ENCODE measurements at places on chromosomes 4 and X.

- no peak for DNase-seq
Measured at GRCh38 chr4:1748465-1748995, 27.2 kb downstream of the TACC3 start.

DNA sequence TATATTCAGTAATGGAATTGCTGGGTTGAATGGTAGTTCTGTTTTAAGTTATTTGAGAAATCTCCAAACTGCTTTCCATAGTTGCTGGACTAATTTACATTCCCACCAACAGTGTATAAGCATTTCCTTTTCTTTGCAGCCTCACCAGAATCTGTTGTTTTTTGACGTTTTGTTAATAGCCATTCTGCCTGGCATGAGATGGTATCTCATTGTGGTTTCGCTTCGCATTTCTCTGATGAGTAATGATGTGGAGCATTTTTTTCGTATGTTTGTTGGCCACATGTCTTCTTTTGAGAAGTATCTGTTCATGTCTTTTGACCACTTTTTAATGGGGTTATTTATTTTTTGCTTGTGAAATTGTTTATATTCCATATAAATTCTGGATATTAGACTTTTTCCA lies 13.6 kb upstream of the MAGED4B start:
- no peak for DNase-seq

- no peak for DNase-seq
Measured at GRCh38 chr4:115113506-115114106, at the start of gene NDST4. TSS of gene NDST4 (minus strand) at chr4:115113620. CDS start at chr4:115077036, 36,584 bp downstream.

DNA sequence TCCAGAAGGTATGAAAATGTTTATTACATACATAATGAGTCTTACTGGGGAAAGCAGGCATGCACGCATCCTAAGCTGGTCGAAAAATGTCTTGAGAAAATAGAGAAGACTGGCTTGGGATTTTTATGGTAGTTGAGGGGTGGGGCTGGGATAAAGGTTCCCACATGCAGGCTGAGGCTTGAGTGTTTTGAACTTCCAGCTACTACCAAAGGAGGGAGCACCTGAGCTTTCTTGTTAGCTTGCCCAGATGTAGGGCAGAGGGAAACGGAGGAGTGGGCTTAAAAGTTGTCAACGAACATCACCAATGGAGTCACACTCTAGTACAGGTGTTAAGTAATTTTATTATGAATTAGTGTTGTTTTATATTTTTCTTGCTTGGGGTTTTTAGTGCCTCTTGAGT lies 39.6 kb upstream of the SRPX start:
- no peak for DNase-seq

DNA sequence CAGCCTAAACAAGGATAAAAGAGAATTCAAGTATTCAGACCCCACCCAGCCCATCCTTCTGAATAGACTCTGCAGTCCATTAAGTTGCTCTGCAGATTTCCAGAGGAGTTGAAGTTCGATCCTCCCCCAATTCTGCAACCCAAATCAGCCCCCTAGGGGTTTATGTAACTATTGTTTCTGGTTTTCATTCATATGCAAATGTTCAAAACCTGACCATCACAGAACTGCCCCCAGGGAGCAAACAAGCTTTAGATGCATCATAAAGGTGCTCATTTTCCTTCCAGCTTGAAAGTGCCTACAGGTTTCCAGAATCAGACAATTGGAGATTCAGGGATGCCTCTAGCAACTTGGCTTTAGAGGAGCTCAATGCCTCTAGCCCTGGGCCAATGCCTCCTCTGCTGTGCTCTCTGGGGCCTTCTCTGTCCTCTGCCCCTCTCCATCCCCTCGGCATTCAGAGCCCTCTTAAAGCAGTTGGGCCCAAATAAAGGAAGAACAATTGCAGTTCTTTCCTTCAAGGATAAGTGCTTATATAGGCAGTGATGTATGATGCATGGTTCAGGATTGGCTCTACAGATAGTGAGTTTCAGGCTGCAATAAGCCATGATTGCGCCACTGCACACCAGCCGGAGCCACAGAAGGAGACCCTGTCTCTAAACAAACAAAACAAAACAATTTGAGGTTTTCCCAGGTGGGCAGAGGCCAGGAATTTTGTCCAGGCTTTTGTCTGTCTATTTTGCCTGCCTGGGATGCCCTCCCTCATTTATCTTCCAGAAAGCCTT lies 23.5 kb upstream of the SPINK2 start:
- DNase-seq: no peak

- DNase-seq: no peak
Measured at GRCh38 chr4:187176261-187176910, 452.7 kb upstream of the FAT1 start.

DNA sequence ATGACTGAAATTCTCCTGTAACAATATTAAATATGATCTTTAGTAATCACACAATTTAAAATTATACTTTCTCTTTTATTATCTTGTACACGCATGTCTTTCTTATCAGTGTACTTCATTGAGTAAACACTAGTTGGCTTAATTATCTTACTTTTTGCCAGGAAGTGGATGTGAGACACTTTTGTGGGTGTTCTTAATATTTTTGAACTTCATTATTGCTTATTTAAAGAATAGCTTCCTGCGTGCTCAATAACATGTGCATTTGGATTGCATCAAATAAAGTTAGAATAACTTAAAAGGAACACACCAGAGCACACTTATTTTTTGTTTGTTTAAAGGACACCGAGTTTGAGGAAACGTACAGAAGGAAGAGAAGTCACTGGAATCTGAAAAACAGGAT lies 128.5 kb upstream of the VEGFC start:
- DNase-seq: no peak

DNA sequence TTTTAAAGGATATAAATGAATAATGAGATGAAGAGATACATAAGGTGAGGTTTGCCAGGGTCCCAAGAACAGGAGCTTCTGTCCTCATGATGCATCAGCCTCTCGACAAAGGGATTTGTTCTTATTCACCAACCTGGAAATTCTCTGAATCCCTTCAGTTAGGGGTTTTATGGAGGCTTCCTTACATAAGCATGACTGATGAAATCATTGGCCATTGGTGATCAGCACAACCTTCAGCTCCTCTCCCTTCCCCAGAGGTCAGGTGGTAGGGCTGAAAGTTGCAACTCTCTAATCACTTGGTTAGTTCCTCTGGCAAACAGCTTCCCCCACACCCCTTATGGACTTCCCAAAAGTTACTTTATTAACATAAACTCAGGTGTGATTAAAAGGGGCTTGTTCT lies 222.0 kb downstream of the SPRY1 start:
- DNase-seq: no peak

GRCh38 chr4:168586926-168587325 lies 90.1 kb downstream of the PALLD start:
- no peak for DNase-seq

DNA sequence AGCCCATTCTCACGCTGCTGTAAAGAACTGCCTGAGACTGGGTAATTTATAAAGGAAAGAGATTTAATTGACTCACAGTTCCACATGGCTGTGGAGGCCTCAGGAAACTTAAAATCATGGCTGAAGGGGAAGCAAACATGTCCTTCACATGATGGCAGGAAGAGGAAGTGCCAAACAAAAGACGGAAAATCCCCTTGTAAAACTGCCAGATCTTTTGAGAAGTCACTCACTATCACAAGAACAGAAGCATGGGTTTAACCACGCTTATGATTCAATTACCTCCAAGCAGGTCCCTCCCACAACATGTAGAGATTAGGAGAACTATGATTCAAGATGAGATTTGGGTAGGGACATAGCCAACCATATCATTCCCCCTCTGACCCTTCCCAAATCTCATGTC lies 335.5 kb downstream of the IL15 start:
- DNase-seq: no peak

DNA sequence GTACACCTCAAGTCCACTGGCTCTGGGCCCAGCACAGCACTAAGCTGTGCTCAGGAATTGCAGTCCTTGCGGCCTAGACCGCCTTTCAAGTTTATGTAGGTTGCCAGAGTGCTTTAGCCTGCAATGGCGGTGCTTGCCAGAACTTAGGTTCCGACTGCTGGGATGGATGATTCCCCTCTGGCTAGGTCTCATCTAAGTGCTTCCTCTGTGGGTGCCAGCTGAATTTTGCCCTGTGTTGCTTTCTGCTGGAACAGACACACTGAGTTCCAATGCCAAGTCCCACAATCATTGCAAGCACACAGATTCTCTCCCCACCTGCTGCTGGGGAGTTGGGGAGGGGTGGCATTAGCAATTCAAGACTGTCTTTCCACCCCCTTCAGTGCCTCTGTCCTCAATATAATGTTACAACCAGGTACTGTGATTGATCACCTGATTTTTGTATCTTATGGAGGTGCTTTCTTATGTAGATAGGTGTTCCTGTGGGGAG lies 129.5 kb downstream of the GRID2 start:
- no peak for DNase-seq

DNA sequence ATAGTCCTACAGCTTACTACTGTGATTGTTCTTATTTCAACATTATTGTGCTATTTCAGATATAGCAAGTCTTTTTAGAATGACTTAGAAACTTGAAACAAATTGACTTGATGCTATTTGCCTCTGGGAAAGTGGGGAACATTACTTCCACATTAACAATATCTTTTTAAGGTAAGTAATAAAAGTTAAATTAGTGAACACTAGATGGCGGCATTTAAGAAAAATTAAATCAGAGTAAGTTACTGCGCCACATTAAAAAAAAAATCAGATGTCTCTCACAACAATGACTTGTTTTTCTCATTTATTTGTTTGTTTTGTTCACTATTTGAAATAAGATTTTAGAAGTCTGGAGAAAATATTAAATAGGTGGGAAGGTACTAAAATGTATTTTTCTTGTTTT lies 1026.9 kb upstream of the SLIT2 start:
- no peak for DNase-seq

GRCh38 chr4:87982446-87983010 lies 7.0 kb downstream of the SPP1 start:
- no peak for DNase-seq

GRCh38 chrX:136549226-136549625 lies 17.2 kb downstream of the VGLL1 start:
- no peak for DNase-seq

GRCh38 chr4:183624548-183624947 lies 34.4 kb downstream of the RWDD4 start:
- DNase-seq: no peak

- no peak for DNase-seq
Measured at GRCh38 chr4:8326206-8326605, 56.7 kb downstream of the HTRA3 start.

DNA sequence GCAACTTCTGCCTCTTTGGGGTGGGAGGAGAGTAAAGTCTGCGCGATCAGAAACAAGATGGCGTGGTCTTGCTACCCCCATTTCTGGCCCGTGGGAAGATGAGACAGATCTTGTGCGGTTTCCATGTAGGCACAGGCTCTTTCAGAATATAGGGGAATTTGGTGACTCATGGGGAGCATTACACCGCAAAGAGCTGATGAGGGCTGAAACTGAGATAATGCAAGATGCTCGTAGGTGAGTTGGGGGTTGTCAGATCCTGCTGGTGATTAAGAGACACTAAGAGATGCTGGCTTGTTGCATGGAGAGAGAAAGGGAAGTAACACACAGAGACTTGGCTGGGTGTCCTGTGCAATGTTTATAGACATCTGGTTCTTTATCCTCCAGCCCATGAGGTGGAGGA lies 1.5 kb downstream of the EVC start:
- DNase-seq: no peak

DNA sequence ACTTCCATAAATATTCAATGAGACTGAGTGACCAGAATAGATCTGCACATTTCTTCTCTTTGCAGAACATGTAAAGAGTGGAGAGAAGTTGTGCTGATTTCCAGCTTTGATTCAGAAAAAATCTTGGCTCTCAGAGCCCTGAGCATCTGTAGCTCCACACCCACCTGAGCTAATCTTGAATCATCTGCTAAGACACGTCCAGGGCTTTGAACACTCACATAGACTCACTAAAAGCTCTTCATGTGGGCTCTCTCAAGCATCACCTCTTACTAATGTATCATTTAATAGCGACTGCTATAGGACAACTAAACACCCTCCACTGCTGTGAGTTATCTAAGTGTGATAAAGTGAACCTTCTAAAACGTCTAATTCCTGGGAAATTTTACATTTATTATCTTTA lies 147.7 kb upstream of the GRIA3 start:
- no peak for DNase-seq

DNA sequence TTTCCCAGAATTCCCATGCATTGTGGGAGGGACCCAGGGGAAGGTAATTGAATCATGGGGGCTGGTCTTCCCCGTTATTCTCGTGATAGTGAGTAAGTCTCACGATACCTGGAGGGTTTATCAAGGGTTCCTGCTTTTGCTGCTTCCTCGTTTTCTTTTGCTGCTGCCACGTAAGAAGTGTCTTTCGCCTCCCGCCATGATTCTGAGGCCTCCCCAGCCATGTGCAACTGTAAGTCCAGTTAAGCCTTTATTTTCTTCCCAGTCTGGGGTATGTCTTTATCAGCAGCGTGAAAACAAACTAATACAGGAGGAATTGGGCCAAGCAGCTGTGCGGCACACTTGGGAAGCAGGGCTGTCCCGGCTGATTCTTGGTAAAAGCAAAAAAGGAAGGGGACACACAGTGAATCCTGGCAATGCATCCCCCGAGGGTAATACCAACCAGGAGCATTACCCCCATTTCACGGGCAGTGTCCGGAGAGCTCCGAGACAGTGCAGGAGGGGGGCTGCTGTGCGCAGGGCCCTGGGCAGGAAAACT lies 185.7 kb downstream of the AFAP1 start:
- no peak for DNase-seq

- no peak for DNase-seq
Measured at GRCh38 chr4:112702892-112703291, 65.9 kb downstream of the LARP7 start.

- DNase-seq: no peak
Measured at GRCh38 chr4:12118651-12119213, 690.0 kb upstream of the HS3ST1 start.

GRCh38 chr4:67779631-67780030 lies 25.4 kb upstream of the GNRHR start:
- DNase-seq: no peak

DNA sequence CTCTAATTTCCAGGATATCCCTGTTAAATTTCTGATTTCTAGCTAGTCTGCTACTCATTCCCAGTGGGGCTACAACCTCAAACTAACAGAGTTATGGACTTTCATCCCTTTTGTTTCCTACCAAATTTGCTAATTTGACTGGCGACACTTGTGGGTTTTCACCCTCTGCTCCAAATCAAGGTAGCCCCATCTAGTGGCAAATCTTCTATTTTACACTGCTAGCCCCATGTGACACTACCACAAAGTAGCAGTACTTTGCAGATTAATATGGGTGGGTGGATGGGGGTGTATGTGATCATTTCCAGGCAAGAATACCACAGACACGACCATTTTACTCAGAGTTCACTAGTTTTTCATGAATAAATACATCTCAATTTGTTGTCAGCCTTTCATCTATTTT lies 150.3 kb downstream of the MSL3 start:
- no peak for DNase-seq

GRCh38 chr4:152278505-152279233 lies 257.2 kb downstream of the FBXW7 start:
- no peak for DNase-seq

DNA sequence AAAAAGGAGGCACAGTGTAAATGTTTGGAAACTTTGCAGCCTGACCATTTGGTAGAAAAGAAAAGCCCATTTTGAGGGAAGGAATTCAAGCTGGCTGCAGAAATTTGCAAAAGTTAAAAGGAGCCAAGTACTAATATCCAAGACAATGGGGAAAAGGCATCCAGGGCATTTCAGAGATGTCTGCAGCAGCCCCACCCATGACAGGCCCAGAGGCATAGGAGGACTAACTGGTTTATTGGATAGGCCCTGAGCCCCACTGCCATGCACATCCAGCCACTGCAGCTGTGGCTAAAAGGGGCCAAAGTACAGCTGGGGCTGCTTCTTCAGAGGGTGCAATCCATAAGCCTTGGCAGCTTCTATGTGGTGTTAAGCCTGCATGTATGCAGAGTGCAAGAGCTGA lies 104.9 kb downstream of the HS3ST1 start:
- DNase-seq: no peak

- no peak for DNase-seq
Measured at GRCh38 chr4:47525154-47525819, 40.2 kb downstream of the ATP10D start.
